MG63 (cell line): ENCODE measurements at places on chromosomes 11 and 22.

DNA sequence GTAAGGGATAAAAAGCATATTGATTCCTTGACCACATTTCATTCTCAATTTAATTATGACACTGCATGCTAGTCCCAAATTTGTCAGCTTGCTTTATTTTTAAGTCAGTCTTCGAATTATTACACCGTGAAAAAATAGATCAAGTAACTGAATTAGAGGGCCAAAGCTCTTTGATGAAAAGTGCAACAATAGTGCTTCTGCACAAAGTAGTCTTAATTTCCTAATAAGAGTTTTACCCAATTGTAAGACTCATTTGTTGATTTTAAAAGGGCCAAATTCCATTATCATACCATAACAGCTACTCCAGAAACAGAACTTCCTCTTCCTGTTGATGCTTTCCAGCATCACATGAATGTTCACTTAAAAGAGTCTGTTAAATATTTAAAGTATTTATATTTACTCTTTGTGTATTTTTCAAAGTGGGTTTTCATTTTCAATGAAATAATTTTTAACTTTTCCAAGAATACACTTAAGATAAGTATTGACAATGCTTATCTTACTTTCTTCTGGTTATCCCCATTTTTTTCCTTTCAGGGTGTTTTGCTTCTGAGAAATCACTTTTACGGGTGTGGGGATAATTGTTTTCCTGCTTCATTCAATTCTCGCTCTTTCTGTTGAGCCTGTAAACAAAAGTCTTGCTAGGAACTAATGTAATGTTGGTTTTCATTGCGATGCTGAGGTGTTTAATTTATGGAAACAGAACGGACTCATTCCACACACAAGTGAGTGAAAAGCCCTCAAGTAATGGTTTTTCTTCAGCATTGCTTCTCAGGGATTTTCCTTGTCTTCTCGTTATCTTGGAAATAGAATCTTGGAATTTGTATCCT lies 2.1 kb downstream of the ARHGEF12 start:
- no peak for DNase-seq

DNA sequence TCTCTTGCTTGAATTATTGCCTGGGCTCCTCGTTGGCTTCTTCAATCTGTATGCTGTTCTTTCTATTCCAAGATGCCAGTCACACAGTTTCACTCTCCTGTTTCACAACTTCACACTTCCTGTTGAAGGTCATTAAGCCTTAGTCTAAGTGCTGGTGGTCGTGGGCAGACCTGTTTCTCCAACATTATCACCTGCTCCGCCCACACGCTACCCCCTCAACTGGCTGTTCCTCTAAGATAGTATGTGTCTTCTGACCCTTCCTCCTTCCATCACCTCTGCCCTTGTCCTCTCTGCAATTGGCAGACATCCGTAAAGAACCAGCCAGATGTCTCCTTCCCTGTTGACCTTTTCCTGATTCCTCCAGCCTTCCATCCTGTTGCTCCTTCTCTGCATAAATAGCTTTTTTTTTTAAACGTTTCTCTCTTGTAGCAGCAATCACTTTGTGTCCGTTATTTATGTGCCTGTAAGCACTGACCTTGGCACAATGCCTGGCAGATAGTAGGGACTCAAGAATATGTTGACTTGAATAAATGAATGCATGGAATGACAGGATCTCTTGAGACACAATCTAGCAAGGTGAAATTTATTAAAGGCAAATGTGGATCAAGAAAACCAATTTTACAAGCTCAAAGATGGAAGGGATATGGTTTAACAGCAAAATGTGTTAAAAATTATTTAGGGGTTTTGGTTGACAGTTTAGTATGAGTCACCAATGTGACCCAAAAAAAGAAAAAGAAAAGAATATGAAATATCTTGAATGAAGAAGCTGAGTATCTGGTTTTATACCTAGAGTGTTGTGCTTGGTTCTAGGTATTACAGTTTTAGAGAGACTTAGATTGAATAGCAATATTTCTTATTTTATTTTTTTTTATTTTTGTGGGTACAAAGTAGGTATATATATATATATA lies 12.6 kb downstream of the DIXDC1 start:
- DNase-seq = no peak

DNA sequence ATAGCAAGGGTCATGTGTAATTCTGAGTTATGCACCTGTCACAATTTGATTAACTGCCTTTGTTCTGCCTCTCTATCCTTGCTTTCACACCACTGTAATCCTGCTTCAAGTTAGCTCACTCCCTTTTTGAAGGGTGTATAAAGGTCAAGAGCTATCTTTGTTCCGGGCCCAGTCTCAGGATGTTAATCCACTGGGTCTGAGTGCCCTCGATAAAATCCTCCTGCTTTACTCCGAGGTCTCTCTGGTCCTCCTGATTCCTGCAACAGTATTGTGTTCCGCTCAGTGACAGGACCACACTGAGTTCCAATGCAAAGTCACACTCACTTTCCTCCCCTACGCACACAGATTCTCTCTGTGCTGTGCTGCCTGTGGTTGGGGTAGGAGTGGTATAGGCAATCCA lies 186.5 kb downstream of the DYNC2H1 start:
- DNase-seq = no peak

GRCh38 chr11:383431-383830 lies 10.6 kb upstream of the PKP3 start:
- DNase-seq = no peak

GRCh38 chr11:16921019-16921418 lies 93.2 kb downstream of the PLEKHA7 start:
- DNase-seq = no peak

DNA sequence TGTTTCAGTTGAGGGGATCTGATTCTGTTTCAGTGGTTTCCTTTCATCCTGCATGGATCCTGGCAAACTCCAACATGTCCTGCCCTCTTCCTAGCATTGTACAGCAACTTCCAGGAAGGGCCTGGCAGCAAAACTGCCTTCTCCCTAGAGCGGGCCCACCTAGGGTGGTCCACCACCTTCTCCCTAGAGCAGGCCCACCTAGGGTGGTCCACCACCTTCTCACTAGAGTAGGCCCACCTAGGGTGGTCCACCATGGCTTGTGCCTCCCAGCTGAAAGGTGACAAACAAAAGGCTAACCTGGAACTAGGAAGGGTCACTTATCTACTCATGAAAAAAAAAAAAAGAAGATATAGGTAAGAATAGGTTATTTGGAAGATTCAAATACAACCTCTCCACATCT lies 92.2 kb downstream of the NTM start:
- DNase-seq = no peak

DNA sequence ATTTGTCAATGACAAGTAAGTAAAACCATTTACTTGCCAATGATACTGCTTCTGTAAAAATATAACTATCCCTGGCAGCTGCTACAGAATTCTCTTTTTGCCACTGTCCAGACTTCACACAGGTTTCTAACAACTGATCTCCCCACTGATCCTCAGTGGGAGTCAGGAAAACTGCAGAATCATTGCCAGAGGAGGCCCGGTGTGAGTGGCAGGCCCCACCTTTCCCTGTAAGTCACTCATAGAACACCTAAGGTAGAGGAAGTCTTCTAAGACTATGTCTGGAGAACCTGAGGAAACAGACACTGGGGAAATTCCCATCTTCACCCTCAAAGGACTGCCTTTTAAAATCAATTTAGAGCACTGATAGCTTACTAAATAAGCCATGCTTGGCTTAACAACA lies 66.3 kb downstream of the ZC3H12C start:
- no peak for DNase-seq

GRCh38 chr11:78166855-78167469 lies 21.5 kb downstream of the KCTD21 start:
- DNase-seq = no peak

GRCh38 chr11:124467381-124467927 lies 22.0 kb upstream of the OR8B8 start:
- DNase-seq = peak; percentile 10

GRCh38 chr11:16217631-16218030 lies 138.7 kb downstream of the SOX6 start:
- DNase-seq = no peak

DNA sequence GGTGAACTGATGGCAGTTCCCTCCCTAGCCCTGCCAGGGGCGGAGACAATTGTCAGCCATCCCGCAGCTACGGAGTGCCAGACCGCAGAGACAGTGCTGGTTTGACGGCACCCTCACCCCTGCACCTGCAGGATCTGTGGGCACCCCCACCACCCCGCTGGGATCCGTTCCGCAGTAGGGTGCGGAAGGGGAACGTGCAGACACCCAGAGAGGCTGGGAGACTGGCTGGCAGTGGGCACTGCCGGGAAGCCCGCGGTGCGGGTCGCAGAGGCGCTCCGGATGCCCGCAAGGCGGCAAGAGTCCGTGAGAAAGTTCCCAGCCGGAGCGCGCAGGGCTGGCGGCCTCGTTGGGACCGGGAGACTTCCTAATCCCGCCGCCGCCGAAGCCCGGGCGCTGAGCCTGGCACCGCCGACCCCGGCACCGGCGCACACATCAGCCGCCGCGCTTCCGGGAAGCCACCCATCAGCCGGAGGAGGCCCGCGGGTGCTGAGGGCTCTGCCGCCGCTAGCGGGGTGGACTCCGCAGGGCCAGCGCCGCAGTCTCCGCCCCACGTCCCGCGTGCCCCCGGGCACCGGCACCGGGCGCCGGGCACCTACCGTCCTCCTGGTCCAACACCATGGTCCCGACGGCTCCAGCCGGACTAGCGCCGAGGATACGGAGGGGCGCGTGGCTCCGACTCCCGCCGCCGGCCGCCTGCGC lies 4.3 kb upstream of the LMO1 start:
- peak; percentile 22 for DNase-seq

DNA sequence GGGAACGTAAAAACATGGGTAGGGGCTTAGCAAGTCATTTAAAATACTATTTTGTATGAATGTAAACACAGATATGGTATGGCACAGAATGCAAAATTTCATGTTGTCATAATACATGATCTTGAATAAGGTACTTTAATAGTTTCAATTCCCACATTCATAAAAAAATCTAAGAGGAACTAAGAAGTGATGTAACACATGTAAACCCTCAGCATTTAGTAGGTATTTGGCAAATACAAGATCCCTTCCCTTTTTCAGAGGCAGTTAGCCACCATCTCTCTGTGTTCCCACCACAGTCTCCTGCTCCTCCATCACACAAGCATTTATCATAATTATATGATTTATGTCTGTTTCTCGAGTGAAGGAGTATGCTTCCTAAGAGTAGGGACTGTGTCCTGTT lies 251.8 kb downstream of the TENM4 start:
- DNase-seq = no peak

DNA sequence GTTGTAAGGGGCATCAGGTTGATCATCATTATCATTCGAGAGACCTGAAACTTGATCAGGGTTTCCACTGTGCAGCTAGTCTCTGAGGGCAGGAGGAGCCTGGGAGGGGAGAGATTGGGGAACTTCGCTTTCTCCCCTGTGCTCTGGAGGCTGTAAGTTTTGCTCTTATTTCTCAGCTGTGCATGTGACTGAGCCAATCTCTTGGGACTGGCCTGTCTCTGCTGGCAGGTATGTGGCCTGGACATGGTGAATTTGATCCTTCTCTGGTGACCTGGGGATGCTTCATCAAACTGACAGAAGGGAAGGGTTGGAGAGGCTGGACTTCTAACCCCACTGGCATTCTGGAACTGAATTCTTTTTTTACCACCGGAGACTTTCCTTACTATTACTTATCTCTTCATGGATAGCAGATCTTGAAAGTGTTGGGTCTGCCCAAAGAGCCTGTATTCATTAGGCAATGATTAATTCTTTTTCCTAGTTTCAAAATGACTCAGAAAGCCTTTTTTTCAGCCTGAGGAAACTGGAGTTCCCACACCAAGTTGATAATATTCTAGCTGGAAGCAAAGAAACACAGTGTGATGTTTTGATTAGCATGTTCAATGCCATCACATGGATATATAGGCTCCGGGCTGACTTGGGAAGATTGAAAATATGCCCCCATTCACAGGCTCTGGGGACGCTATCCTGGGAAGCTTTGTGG lies 36.5 kb downstream of the TSPAN18 start:
- DNase-seq = no peak

- no peak for DNase-seq
Measured at GRCh38 chr11:3786781-3787428, 10.4 kb downstream of the NUP98 start.

GRCh38 chr11:441043-441417 lies 781 bp downstream of the ANO9 start:
- DNase-seq = no peak

DNA sequence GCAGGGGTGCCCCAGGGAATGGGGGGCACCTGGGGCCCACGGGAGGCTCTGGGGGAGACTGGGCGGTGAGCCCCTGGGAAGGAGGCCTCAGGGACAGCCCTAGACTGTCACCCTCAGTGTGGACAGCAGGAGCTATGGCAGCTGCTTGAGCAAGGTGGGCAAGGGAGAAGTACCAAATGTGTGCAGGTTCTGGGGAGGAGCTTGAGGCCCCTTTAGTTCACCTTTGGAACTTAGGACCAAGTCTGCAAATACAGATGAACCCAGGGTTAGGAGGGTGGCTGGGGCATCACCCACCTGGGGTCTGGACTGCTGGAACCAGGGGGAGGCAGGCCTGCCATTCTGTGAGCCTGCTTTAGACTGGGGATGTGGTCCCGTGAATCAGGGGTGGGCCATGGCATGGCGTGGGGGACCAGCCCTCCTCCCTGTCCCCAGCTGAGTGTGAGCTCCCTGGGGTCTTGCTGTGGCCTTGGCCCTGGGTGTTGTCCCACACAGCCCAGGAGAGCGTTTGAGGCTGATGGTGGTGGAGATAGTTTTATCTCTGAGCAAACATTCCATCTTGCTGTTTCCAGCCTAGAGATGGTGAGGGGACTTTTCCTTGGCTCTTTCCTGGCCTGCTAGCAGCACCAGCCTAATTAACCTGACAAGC lies 122.3 kb downstream of the KCNQ1 start:
- no peak for DNase-seq

DNA sequence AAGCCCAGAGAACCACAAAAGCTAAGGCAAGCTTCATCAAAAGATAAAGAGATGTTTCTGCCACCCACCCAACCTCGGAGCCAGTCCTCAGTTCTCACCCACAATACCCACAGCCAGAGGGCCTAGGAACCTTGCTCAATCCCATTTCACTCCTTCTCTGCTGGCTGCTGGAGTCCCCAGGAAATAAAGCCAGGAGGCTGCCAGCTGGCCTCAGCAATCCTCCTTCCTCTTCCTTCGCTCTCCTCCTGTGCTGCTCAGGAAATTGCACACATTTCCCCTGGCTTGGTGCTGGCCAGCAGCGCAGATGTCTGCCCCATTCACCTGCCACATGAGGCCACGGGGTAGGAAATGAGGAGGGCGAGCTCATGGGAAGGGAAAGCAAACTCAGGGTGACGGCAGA lies 91.8 kb upstream of the LDLRAD3 start:
- DNase-seq = no peak
